ENCODE measurements at places on chromosomes 12 and 14. TPM values are rescaled to one million over a fixed set of nuclear protein-coding genes. Genes with fewer than 3 reads are reported as not detected.

KCNH5 gene
- total RNA-seq, result 3.1 TPM

- no peak for DNase-seq
Measured at GRCh38 chr12:71589478-71589881, 74.2 kb downstream of the ZFC3H1 start.

ACSM4 gene
- not detected for total RNA-seq

C1S gene
- total RNA-seq, result 4.1 TPM

DNA sequence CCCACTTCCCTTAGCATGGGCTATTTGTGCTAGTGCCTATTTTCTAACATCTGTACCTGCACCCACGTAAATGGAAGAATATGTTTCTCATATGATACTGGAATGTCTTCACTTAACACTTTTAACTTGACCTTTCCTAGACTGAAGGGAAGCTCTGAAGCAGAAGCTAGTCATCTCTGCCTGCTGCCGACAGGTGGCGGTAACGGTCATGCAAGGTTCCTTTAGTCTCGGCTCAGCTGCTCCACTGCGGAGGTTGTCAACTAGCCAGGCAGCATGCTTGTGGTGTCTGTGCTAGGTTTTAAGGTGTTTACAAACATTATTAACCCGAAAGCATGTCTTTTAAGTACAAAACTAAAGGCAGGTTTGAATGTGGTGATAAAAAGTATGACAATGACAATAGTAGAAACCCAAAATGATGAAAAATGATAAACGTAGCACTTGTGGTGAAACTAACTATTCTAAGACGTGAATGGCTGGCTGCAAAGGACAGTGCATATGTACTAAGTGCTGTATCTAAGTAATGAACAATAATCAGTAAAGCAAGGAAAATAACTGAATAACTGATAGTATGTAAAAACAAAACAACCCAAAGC lies 117.2 kb downstream of the GRIN2B start:
- peak; percentile 72 for DNase-seq

- DNase-seq, result peak; percentile 46
Measured at GRCh38 chr12:109804820-109805761, 28.1 kb downstream of the TRPV4 start.

DNA sequence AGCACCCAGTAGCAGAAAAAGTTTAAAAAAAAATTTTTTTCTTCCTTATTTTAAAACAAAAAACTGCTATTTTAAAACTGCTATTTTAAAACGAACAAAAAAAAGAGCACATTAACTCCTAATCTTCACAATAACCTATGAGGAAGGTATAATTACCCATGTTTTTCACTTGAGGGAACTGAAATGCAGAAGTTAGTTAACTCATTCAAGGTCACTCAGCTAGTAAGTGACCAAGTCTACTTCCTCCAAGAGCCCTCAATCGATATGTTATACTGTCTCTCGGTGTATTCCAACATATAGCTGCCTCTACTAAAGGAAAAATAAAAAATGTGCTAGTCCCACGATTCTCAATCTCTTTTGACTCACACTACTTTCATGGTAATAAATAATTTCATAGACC lies 7.8 kb downstream of the RPAP3 start:
- no peak for DNase-seq

KLRG1 gene
- total RNA-seq, result 8.0 TPM

DNA sequence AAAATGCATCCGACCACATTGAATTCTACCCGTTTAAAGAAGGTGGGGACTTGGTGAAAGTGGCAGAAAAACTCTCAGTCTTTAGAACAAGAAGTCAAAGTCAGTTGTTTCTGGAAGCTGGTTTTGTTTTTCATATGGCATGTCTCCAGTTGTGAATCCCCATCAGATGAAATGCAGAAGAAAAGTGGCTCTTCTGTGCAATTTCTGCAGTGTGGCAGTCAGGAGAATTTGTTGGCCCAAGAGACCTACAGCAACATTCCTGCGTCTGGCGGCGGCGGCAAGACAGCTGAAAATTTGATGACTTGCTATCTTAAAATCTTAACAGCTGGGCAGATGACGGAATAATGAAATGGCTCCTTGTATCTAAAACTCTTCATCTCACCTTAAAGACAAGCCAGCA lies 201.5 kb downstream of the FOXN3 start:
- DNase-seq, result no peak

TRIM9 gene
- 1.7 TPM for total RNA-seq

Data from progenitor cell of endocrine pancreas (in vitro differentiated cells).